ENCODE measurements at places on chromosomes 4 and X.

DNA sequence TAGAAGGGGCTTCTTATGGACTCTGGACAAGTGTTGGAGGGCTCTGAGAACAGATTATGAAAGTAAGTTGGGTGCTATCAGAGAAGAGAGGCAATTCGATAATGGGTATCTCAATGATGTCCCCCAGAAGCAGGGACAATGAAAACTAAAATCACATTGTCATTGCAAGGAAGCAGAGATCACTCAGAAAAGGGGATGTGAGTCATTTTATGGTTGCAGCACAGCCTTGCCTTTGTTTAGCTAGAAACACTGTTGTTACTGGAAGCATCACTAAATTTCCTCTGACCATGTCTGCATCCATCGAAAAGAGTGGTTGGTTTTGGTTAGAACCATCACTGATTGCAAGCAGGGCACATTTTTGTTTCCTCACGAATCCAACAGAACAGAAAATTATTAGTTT lies 246.8 kb upstream of the NWD2 start:
- no peak for DNase-seq

- DNase-seq = no peak
Observed at GRCh38 chrX:1165535-1166196, 46.8 kb downstream of the CRLF2 start.

- DNase-seq = no peak
Observed at GRCh38 chrX:115531818-115532403, 29.1 kb upstream of the PLS3 start.

- DNase-seq = no peak
Observed at GRCh38 chrX:129958083-129958465, 24.4 kb upstream of the BCORL1 start.

DNA sequence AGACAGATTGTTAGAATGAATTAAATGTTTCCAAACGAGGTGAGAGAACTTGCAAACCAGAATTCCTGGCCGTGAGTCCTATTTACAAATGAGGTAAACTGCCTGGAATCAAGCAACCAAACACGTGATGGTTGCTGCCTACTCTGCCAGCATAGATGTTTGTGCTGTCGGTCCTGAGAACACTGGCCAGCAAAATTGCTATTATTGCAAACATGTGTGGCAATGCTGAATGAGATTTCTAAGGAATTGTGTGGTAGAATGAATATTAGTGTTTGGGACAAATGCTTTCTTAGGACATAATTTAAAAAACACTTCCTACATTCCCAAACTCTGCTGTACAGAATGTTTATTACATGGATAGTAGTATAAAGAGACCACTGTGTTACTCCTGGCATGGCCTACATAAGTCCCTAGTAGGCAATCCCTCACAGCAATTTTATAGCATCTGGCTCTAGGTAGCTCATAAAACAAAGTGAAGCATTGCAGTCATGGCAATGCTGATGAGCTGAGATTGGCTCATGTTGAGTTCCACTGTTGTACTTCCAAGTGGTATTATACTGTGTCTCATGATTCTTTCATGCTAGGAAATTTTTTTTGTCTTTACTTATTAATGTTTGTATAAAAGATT lies 605.2 kb upstream of the EPHA5 start:
- no peak for DNase-seq

DNA sequence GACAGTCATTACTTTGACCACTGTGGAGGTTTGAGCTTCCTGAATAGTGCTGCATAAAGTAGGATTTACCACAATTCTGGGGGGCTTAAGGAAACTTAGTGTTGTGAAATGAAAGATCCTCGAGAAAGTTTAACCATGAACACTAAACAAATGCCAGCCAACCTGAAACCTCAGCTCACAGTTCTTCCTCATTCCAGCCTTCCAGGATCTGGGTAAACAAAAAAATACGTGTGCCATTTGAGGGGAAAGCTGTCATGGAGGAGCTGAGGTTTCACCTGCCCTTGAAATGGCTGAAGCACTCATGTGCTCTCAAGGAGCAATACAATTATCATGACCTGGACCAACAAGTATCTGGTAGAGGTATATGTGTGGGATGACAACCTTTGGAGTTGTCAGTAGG lies 142.7 kb downstream of the NPNT start:
- no peak for DNase-seq

Measured in stimulated activated CD8-positive, alpha-beta memory T cell treated with anti-CD3 and anti-CD28 coated beads, Interleukin-4, amount 100 ng/mL, for 4 hours (primary cell).